ENCODE measurements at places on chromosomes 6 and 20.

GRCh38 chr6:164106345-164106769, 691.8 kb downstream of the QKI start:
- no peak for DNase-seq

DNA sequence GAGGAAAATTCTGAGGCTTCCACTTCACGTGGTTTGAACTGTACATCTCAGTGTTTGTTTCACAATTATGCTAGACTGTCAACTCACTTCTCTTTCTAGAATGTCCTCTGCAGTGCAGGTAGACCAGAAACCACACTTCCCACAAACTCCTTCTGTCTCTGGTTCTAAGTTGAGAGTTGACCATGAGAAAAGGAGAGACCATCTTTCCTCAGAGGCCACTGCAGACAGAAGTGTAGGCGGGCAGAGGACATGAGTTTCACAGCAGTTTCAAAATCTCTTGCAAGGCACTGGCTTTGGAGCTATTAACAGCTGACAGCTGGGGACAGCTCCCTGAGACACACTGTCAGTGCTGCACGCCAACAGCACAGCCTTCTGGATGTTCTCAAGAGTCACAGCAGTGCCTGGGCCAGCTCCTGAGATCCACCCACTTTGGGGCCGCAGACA, 55.4 kb upstream of the MOXD1 start:
- no peak for DNase-seq

GRCh38 chr20:19284400-19285178, 72.1 kb downstream of the SLC24A3 start:
- no peak for DNase-seq

GRCh38 chr6:57313711-57314471, 3.5 kb upstream of the PRIM2 start:
- DNase-seq: no peak

DNA sequence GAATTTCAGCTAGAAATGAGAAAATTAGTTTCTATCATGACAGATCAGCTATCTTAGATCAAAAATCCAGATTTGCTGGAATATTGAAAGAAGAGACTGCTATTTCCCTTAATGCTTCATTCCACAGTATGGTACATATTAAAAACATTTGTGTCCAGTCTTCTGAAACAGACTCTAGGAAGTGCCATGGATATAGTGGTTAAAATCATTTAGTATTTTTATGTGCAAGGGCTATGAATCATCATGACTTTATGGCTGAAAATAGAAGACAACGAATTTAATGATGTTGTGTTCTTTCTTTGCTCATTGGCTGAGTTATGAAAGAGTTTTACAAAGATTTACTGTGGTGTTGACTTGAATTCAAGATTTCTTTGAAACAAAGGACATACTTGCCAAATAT, 146.6 kb downstream of the ANKRD60 start:
- no peak for DNase-seq

- DNase-seq: no peak
These were observed 100.9 kb upstream of the NFATC2 start for GRCh38 chr20:51643390-51643789.

DNA sequence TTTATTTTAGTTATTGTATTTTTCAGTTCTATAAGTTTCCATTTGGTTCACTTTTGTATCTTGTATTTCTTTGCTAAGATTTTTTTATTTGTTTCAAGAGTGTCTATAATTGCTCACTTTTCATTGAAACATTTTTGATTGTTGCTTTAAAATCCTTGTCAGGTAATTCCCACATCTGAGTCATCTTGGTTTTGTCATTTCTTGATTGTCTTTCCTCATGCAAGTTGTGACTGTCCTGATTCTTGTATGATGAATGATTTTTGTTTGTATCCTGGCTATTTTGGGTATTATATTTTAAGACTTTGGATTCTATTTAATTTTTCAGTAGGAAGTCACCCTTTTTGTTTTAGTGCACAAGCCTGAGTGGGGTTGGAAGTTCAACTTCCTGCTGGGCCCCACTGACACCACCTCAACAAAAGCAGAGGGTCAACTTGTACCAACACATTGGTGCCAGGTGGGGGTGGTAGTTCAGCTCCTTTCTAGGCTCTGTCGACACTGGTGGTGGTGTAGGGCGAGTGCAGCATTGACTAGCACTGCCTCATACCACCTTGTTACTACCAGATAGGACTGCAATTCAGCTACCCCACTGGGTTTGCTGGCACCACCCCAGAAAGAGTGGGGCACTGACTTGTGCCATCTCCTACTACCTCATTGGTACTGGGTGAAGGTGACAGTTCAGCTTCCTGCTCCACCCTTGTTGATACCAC, 8.8 kb downstream of the RSPH3 start:
- DNase-seq: no peak

DNA sequence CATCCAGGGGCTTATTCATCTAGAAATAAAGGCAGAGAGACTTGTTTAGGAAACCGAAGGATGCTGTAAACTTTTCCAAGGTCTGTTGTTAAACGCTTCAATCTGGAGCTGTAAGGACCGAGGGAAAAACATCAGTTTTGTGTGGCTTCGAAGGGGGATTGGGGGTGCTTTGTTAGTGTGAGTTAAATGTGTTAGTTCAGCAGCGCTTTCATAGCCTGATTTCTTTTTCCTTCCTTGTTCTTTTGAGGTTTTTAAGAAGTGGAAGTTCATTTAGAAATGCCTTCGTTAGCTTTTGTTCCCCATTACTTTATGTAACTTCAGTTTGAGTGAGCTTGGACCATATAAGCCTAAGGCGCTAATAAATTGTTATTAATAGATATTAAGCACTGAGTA, 1.5 kb downstream of the ANKS1A start:
- DNase-seq: no peak

GRCh38 chr6:71410681-71411080, 122.1 kb downstream of the OGFRL1 start:
- no peak for DNase-seq

- peak; percentile 42 for DNase-seq
These were observed 968 bp downstream of the PHF3 start for GRCh38 chr6:63636518-63637021.

DNA sequence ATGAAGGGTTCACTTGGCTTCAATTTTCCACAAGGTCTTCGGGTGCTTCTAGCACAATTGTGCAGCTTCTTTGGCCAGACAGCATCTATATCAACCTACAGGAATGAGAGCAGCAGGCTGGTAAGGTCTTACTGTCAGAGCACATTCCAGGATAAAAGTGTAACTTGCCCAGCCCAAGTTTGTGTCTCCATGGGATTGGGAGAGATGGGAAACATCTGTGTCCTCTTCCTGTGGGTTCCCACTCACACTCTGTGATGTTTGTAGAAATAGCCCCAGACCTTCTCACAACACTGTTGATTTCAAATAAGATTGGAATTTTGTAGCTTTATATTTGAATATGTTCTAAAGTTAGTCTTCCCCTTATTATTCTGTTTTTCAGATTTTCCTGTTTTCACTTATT, 83.4 kb upstream of the RGS17 start:
- no peak for DNase-seq

GRCh38 chr20:208942-209566, 18.0 kb upstream of the DEFB129 start:
- DNase-seq: peak; percentile 8

DNA sequence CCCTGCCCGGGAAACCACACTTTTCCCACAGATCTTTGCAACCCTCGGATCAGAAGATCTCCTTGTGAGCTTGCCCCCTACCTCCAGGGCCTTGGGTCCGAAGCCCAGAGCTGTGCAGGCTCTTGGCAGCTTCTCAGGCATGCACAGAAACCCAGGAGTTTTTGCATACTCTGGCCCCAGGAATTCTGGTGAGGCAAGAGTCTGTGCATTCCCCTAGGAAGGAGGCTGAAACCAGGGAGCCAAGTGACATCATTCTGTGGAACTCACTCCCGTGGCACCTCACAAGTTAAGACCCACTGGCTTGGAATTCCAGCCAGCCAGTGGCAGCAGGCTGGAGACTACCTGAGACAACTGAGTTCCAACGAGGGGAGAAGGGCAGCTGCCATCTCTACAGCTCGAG, 100.1 kb downstream of the TNFRSF21 start:
- DNase-seq: no peak

- no peak for DNase-seq
These were observed 92.0 kb upstream of the FRMD1 start for GRCh38 chr6:168170841-168171601.

DNA sequence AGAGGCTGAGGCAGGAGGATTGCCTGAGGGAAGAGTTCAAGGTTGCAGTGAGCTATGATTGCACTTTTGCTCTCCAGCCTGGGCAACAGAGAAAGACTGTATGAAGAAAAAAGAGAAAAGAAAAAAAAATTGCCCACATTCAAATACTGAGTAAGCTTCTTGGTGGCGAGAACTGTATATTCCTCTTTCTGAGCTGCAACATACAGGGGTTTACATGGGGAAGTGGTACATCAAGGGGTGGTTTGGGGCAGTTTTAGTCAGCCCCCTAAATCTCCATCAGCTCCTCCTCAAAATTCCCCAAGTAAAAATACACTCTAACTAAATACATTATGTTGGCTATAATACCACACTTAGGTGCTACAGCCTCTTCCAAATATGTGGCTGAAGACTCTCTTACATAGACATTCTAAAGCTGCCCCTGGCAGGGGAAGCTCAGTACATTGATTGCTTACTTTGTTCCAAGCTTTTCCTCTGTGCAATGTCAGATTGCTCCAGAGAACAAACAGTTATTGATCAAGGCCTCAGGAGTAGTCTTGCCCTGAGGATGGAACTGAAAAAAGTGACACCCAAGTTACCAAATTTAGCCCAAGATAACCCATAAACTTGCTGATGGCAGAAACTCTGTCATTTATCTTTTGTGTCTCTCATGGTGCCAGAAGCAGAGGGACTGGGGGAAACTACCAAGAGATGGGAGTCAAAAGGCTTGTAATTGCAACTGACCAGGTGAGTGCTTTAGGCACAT, 107.4 kb upstream of the RIPOR2 start:
- DNase-seq: no peak

DNA sequence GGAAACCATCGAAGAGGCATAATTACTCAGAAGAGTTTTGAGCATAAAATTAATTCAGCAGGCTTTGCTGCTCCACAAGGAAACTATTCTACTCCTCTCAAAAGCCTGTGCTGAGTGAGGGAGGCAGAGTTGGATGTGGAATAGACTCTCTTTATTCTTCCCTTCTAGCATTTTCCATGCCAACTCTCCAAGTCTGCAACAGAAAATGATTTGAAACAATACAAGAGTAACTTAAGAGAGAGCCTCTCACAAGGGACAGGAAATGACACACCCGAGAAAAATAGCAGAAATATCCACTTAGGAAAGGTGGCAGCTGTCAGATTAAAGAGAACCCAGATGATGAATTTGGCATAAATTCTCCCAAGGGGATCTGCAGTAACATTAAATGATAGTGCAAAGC, 26.3 kb upstream of the LAMP5 start:
- DNase-seq: no peak

GRCh38 chr6:46610862-46611553, 41.6 kb downstream of the CYP39A1 start:
- no peak for DNase-seq

DNA sequence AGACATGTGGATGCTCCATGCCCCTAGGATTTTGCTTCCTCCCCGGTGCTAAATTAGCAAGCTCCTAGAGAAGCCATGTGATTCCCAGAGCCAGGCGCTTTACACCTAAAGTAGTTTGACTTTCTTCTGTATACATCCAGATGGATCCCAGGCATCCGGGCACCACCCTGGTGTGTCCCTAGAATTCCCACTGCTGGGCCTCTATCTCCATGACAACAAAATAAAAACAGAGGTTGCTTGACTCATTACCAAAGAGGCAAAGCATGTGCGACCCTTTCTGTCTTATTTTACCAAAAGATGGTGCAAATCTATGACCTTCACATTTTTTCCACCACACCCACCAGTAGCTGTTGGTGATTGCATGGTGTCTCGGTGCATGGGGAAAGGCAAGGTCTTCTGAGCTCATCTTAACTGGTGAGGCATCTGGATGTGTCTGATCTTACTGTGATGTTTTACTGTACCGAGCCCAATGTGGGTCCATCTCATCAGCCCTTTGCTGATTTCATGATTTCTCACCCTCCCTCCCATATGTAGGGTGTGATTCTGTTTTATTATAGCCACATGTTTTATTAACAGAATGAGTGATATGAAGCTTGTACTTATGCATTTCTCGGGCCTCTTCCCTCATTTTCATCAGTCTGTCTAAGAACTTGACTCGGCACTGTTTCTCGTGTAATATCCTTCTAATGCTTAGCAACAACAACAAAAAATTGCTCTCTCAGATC, 27.4 kb upstream of the VAPB start:
- DNase-seq: no peak

DNA sequence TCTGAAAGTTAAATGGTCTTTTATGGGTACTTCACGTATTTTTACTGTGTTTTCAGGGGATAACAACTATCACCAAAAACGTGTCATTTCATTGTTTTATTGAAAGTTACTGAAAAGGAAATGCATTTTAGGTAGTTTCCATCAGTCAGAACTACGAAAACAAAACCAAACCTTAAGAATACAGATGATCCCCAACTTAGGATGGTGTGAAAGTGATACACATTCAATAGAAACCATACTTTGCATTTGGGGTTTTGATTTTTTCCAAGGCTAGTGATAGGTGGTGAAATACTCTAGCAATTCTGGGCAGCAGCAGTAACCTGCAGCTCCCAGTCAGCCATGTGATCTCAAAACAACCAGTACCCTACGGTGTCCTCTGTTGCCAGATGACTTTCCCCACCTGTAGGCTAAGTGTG, 25.9 kb upstream of the EFHC1 start:
- DNase-seq: no peak

GRCh38 chr20:10961651-10962288, 288.0 kb upstream of the JAG1 start:
- no peak for DNase-seq

DNA sequence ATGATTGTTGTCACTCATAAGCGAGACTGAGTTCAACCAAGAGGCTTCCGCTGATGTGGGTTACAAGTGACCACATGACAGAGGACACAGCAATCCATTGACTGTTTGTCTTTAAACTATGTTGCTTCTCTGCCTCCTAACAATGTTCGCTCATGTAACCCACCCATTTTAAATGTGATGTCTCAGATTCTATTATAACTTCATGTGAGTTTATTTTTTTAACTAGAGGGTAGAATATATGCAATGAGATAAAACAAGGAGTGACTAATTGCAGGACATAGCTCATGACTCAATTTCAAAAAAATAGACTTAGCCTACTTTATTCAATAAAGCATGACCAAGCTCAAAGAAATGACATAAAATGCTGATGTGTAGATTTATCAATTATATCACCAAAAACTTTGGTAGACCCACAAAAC, 119.2 kb upstream of the SASH1 start:
- no peak for DNase-seq

- DNase-seq: no peak
These were observed 161.3 kb upstream of the GGTLC1 start for GRCh38 chr20:24149881-24150307.

DNA sequence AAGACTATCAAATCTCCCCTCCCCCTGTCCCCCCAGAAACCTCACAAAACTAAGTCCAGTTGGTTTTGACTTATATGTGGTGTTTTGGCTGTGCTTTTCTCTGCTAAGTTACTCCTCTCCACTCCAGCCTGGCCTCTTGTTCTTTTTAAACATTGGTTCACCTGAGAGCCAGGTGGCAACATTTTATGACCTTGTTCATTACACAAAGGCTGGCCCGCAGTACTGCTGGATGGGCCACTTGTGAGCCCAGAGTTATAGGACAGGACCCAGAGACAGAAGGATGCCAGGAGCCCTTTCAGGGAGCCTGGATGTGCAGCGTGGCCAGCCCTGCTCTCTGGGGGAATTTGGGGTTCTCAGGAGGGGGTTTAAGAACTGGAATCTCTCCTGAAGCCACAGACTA, 90.0 kb downstream of the RAMACL start:
- no peak for DNase-seq

All from activated T-cell treated with anti-CD3 and anti-CD28 coated beads for 24 hours (primary cell).